Type B pancreatic cell (in vitro differentiated cells): ENCODE measurements at places on chromosomes 12 and 14. TPM values are rescaled to one million over a fixed set of nuclear protein-coding genes. Genes with fewer than 3 reads are reported as not detected.

- H3K4me3 ChIP-seq = no peak overlapping the region
- no peaks in the 10 kb centered on the region for H3K36me3 ChIP-seq
- no peak overlapping the region for H3K27ac ChIP-seq
- DNase-seq = no peak
- H3K27me3 ChIP-seq = peaks cover 56% of the 10 kb centered on the region
Measured at GRCh38 chr12:112826011-112826410, 34.5 kb downstream of the RPH3A start.

DNA sequence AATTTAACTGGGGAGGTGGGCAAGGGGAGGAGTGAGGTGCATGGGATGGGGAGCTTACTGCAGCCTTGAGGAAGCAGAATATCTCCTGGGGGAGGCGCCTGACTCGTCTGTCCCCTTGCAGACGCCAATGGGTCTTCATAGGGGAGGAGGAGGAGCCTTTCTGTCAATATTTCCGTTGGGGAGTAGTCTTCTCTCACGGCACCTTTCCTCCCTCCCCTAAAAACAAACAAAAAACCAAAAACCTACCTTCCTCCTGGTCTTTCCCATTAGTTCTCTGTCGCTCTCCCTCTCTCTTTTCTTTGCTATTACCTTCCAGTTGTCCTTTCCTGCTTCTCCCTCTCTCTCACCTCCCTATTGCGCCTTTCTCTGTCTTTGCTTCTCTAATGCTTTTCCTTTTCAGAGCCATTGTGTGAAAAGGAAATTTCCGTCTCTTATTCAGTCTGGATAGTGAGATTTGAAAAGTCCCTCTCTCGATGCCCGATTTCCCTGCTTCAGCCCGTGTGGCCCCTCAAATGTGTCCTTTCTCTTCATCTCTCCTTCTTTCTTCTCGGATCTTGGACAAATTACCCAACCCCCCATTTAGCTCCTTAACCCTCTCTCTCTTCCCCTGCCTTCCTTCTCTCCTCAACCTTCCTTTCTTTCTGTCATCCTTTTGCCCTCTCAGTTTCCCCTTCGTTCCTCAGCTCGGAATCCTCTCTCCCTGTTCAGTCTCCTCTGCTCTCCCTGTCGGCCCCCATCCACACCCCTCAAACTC lies 5.9 kb downstream of the GPR84 start:
- H3K36me3 ChIP-seq = no peaks in the 10 kb centered on the region
- no peak overlapping the region for H3K4me3 ChIP-seq
- peaks cover 41% of the 10 kb centered on the region for H3K4me1 ChIP-seq
- H3K27ac ChIP-seq = no peak overlapping the region

DNA sequence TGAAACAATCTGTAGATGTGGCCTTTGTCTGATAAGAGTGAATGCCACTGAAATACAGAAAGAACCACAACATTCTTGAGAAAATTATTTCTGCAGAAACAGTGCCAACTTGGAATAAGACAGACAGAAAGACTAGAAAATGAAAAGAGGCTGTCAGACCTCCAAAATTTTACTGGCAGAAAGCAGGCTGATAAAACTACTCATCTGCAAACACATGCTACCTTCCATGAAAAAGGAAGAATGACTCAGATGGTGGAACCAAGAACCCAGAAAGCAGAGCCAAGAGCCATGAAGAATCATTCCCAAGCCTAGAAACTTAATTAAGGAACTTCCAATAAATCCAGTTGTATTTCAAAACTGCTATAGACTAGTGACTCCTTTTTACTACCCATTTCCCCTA lies 31.9 kb upstream of the OSBPL8 start:
- no peak overlapping the region for H3K27ac ChIP-seq
- H3K36me3 ChIP-seq = no peaks in the 10 kb centered on the region
- DNase-seq = no peak
- no peaks in the 10 kb centered on the region for H3K27me3 ChIP-seq

Gene VRK1
- 18.5 and 36.9 TPM in 2 replicates for total RNA-seq

DNA sequence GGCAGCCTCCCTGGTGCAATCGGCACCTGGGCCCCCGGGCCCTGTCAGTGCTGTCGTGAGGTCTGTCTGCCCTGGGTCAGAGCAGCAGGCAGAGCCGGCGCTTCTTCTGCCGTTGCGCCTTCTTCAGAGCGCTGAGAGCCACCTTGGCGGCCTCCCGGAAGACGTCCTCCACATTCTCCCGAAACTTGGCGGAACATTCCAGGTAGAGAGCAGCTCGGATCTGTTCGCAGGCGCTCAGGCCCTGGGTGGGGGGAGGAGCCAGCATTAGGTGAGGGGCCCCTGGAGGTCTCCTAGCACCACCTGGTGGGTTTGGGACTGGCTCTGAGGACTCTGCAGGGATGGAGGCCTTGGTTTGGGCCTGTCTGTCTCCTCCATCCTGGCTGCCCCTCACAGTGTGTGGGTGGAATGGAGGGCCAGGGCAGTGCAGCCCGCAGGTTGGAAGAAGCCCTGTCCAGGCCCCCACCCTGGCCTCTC lies 14.0 kb downstream of the RHOF start:
- no peak overlapping the region for H3K4me3 ChIP-seq
- DNase-seq = no peak
- peaks cover 11% of the 10 kb centered on the region for H3K4me1 ChIP-seq
- H3K36me3 ChIP-seq = no peaks in the 10 kb centered on the region

DNA sequence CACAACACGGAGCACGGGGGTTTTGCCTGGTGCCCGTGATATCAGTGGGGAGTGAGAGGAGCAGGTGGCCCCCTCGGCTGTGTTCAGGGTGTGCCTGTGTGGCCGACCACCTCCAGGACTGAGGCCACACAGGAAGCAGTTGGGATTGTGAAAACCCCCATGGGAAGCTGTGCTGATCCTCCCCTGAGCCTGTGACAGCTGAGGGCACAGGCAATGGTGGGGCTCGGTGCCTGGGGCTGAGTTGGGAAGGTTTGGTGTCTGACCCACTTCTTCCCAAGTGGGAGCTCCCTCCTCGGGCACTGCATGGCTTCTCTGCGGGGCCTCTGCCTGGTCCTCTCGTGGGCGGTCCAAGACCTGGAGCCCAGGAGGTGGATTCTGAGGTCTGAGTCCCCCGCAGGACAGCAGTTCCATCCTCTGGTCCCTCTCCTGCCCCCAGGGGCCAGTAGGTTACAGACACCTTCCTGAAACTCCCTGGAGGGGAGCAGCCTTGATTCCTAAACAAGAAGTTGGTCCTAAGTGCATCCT lies 17.9 kb downstream of the PACS2 start:
- peaks cover 16% of the 10 kb centered on the region for H3K4me1 ChIP-seq
- H3K36me3 ChIP-seq = peaks cover 5% of the 10 kb centered on the region

Gene CPNE6
- total RNA-seq = not detected in 2 replicates

GRCh38 chr14:64983439-64984310 lies 3.0 kb upstream of the FNTB start:
- H3K36me3 ChIP-seq = peaks cover under 1% of the 10 kb centered on the region
- peak overlapping the region; percentile 82 for H3K4me3 ChIP-seq
- peaks cover 9% of the 10 kb centered on the region for H3K27me3 ChIP-seq
- peak overlapping the region; percentile 61 for H3K27ac ChIP-seq
- no peak for DNase-seq
- H3K4me1 ChIP-seq = peaks cover 16% of the 10 kb centered on the region

DNA sequence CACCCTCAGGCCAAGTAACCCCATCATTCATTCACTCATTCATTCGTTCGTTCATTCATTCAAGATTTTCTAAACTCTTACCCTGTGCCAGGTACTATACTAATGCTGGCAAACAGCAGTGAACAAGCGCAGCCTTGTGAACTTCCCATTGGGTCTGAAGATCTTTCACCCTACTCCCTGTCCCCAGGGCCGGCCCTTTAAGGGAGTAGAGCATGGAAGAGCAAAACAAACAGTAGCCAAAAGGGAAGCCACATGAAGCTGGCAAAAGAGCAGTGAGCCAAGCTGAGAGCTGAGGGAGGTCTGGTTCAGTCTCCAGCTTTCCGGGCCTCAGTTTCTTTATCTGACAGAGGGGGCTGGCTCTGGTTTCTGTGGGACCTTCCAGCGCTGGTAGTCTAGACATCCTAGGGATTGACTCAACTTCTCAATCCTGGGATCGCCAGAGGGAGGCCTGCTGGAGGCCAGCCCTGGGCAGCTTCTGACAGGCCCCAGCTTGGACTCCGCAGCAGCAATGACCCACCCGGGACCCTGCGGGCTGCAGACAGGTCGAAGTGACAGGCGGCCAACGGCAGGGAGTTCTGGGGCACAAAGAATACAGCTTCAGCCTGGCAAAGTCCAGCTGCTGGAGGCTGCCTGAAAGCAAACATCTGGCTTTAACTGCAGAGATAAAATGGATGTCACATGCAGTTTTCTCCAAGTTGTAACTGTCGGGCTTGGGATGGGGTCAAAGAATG lies 27.1 kb downstream of the ACTN1 start:
- DNase-seq = no peak
- H3K27me3 ChIP-seq = no peaks in the 10 kb centered on the region
- peaks cover 75% of the 10 kb centered on the region for H3K4me1 ChIP-seq
- peak overlapping the region; percentile 68 for H3K4me3 ChIP-seq
- H3K36me3 ChIP-seq = peaks cover 12% of the 10 kb centered on the region

DNA sequence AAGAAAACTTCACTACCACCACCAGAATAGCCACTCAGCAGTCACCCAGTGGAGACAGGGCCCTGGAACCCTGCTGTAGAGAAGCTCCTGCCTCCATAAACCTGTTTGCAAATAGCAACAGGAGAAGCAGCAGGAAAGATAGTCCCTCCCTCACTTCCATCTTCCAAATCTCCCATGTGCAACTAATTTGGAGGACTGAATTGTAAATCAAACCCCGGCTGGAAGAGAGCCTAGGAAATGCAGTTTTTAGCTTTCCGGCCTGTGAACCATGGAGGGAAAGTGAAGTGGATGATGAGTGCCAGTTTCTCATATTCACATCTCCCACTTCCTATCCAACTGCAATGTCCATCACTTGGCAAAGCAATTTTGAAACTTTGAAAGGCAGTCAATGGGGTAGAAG lies 167.2 kb upstream of the FRMD6 start:
- DNase-seq = no peak
- H3K27me3 ChIP-seq = no peaks in the 10 kb centered on the region
- no peak overlapping the region for H3K4me3 ChIP-seq

DNA sequence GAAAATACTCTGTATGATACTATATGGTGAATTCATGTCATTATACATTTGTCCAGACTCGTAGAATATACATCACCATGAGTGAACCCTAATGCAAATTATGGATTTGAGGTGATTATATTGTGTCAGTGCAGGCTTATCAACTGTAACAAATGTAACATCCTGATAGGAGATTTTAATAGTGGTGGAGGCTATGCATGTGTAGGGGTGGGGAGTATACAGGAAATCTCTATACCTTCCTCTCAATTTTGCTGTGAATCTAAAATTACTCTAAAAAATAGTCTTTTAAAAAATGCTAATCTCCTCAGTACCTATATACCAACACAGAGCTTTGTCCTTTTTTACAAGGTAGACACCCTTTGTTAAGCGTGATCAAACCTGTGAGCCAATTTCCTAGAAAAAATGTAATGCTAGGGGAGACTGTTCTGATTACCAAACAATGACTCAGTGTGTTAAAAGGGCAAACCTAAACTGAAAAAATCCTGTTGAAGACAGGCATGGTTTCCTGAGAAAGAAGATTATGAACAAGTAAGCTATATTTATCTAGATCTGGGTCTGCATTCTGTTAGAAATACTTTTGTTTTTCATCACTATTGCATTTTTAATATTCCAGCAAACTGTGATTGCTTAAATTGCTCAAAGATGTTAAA lies 170.9 kb downstream of the DUSP6 start:
- H3K4me1 ChIP-seq = no peaks in the 10 kb centered on the region
- H3K36me3 ChIP-seq = no peaks in the 10 kb centered on the region
- no peak overlapping the region for H3K27ac ChIP-seq
- H3K27me3 ChIP-seq = no peaks in the 10 kb centered on the region
- H3K4me3 ChIP-seq = no peak overlapping the region

GRCh38 chr14:103633391-103633790 lies 4.4 kb downstream of the KLC1 start:
- DNase-seq = no peak
- peaks cover 21% of the 10 kb centered on the region for H3K4me1 ChIP-seq

Gene PPFIBP1
- 68.3 and 118 TPM in 2 replicates for total RNA-seq

- H3K4me3 ChIP-seq = no peak overlapping the region
- H3K27ac ChIP-seq = no peak overlapping the region
- no peaks in the 10 kb centered on the region for H3K36me3 ChIP-seq
Measured at GRCh38 chr12:71159264-71159663, 1.5 kb upstream of the TSPAN8 start.

DNA sequence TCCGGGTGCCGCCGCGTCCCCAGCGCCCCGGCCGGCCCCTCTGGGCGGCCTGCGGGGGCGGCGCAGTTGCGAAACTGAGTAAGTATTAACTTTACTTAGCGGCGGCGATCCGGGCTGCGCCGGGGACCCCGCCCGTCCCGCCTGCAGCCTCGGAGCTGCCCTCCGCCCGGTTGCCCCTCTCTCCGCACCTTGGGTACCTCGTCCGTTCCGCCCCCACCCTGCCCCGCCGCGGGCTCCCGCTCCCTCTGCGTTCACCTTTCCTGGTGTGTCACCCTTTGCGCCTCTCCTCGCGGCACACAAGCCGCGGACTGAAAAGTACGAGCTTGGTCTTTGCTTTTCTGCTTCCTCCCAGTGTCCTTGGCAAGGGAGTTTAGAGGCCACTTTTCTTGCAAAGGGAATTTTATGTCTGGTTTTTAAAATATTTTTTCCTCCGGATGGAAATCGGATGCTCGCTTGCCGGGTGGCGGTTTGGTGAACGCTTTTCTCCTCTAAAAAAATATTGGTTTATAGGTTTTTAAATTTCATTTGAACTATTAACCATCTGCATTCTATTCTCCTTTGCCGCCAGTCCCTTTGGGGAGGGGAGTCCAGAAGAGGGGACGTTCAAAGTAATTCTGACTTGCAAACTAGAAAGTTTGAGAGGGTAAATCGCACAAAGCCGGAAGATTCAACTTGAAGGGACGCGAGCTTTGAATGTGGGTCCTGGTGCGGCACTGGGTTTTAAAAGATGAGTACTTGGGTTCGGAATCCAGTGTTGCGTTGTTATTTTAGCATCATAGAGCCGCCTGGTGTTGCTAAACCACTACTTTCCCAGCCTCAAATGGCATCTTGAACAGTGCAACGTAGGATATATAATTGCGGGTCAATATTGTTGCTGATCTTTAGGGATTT lies 834 bp downstream of the RASSF8 start:
- H3K4me1 ChIP-seq = peaks cover 12% of the 10 kb centered on the region
- H3K27me3 ChIP-seq = peaks cover 3% of the 10 kb centered on the region
- H3K36me3 ChIP-seq = peaks cover 37% of the 10 kb centered on the region
- peak overlapping the region; percentile 96 for H3K4me3 ChIP-seq

DNA sequence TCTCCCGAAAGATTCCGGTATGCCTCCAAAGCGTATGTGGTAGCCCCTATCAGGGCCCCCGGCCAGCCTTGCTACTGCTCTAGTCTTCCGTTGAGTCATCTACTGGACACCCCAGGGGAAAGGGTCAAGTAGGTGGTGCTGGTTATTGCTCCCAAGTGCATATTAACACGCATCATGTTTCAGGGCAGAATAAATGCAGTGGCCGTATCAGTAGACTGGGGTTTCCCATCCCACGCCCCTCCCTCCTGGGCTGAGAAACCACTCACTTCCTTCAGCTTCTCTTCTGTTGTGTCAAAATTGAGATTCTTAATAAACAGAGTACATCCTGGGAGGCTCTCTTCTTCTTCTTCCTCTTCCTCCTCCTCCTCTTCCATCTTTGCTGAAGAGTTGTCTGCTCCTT lies 39.3 kb downstream of the RBM19 start:
- peaks cover 22% of the 10 kb centered on the region for H3K36me3 ChIP-seq
- no peak overlapping the region for H3K27ac ChIP-seq
- H3K4me3 ChIP-seq = no peak overlapping the region
- H3K4me1 ChIP-seq = no peaks in the 10 kb centered on the region

GRCh38 chr12:121536899-121537813 lies 43.7 kb downstream of the KDM2B start:
- H3K4me1 ChIP-seq = peaks cover 29% of the 10 kb centered on the region
- H3K27ac ChIP-seq = peak overlapping the region; percentile 71
- peak; percentile 77 for DNase-seq
- H3K36me3 ChIP-seq = peaks cover 5% of the 10 kb centered on the region
- H3K4me3 ChIP-seq = peak overlapping the region; percentile 84
- H3K27me3 ChIP-seq = peaks cover 7% of the 10 kb centered on the region
